ENCODE measurements at places on chromosomes 7 and 10.

- no peak for DNase-seq
Measured at GRCh38 chr7:66015440-66016130, 33.6 kb upstream of the GUSB start.

GRCh38 chr7:38476764-38477163, 154.4 kb downstream of the AMPH start:
- DNase-seq = no peak

GRCh38 chr7:105857009-105857952, 19.1 kb downstream of the ATXN7L1 start:
- DNase-seq = no peak

DNA sequence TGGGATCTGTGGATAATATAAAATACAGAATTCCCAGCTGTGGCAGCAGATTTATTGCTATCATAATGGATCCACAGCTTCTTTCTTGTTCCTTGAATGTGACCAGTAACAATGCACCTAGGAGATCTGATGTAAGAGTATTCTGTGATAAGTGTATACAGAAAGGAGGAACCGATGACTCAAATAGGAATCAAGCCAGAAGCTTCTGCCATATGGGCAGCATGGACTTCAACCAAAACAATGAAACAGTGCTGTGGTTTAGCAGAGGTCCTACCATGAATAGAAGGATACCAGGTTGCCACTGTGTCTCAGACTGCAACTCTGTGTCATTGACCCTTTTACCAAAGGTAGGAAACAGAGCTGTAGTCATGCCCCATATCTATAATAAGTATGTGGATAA, 81.8 kb downstream of the PTPRZ1 start:
- no peak for DNase-seq

DNA sequence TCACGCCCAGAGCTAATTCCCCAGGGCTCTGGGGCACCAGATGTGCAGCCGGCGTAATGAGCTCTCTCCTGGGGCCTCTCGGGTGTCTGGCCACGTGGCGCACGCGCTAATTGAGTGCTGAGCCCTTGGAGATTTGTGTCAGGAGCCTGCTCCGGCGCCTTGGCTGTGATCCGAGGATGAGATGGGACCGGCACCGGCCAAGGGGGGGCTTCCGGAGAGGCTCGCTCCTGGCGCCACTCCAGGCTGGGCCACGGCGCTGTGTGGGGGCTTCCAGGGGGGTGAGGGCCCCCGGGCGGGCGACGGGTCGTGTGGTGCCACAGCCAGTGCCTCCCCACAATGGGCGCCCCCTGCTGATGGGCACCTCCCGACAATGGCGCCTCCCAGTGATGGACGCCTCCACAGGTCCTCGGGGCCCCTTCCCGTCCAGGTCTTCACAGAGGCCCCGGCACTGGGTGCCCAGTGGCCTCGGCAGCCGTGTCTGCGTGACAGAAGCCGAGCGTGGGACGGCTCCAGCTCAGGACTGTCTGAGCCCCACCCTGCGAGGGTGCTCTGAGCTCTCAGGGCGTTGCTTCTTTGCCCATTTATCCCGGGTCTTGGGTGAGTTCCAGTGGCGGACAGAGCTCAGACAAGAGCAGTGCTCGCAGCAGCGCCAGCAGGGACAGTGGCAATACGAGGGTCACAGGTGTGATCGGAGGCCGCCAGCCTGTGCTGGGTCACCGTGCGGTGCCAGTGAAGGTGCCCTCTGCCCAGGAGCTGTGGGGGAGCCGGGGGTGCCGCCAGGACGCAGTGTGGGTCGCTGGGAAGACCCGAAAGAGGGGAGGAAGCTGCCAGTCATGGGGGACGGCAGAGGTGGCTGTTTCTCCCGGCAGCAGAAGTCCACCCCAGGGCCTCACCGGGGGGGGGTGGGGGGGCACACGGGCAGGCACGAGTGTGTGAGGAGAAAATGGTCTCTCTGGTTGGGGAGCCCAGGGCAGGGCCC, 8.2 kb upstream of the NKX6-2 start:
- no peak for DNase-seq

GRCh38 chr10:45495438-45496152, 121.6 kb downstream of the ALOX5 start:
- no peak for DNase-seq

DNA sequence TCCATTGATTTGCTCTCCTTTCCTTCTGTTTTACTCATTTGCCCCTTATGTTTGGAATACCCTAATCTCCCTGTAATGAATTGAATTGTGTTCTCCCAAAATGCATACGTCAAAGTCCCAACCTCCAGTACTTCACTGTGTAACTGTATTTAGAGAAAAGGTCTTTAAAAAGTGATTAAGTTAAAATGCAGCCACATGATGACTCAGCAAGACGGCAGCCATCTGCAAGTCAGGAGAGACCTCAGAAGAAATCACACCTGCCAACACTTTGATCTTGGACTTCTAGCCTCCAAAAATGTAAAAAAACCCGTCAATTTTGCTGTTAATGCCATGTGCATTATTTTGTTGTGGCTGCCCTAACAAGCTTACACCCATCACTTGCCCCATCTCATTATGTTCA, 85.3 kb upstream of the PCLO start:
- no peak for DNase-seq

DNA sequence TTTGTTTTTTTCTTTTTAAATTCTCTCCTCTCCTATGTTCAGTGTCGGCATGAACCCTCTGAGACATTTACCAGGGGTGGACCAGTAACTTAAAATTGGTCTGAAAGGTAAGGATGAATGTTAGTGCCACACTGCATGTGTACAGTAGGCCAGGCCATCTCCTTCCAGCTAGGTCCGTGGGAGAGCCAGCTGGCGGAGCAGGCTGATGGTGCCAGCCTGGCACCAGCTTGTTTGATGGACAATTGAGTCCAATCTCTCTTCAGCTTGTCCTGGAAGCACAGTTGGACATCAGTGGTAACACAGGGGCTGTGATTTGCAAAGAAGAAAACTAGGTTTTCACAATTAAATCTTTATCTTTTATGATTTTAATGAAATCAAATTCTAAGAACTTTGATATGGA, 136.5 kb downstream of the CNNM2 start:
- DNase-seq = no peak

DNA sequence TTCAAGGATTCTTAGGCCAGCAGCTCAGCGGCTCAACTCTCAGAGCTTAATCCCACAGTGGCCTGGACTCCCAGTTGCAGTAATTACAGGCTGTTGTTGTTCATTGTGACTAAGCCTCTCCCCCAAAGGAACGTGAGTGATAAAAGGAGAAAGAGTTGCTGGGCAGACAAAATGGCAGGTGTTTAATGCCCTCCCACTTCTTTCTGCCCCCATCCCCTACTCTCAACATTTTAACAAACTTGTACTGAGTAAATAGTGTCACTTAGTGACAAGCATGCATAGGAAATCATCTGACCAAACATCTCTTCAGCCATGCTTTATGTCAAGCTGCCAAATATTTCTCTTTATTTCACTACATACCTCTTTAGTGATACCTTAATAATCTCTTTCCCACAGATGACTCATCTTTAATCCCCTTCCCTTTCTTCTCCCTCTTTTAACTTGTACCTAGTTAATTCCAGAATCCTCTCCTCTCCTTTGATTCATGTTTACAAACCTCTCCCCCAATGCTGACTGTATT, 12.4 kb upstream of the MTERF1 start:
- no peak for DNase-seq

GRCh38 chr10:33025039-33025438, 67.0 kb upstream of the ITGB1 start:
- DNase-seq = no peak

DNA sequence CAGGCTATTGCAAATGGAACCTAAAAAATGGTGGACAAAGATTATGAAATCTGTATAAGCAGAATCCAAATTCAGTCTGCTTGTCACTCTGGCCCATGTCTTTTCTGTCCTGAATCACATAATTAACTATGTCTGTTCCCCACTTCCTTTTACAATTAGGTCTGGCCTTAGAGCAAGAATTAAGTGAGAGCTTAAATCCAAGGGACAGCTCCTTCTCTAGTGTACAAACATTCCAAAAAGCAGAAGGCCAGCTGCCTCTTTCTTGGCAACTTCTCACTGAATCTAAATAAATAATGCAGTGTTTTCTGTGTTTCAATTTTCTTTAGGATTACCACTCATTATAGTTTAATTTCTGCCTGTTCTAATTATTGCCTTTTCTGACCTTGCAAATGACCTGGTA, 39.3 kb upstream of the NEBL start:
- no peak for DNase-seq

GRCh38 chr7:30566596-30566995, 28.1 kb upstream of the GARS1 start:
- DNase-seq = no peak

DNA sequence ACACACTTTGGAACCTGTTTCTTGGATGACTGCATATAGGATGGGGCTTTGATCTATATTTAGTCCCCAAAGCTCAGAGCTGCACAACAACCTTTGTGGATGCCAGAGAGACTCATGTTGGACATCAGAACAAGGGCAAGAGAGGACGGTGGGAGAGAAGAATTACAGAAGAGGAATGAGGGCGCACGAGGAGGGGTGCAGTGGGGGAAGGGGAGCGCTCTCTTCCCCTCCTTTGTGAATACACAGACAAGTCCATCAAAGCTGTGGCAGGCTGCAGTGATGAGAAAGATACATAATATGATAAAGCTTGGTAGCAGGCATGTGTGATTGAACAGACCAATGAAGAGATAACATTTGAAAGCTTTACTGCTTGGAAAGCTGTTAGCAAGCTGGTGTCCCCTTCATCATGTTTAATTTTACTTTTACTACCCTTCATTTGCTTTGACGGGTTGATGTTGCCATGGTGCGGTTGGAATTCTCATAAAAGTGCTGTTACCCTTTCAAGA, 857.8 kb downstream of the KCNMA1 start:
- DNase-seq = no peak

DNA sequence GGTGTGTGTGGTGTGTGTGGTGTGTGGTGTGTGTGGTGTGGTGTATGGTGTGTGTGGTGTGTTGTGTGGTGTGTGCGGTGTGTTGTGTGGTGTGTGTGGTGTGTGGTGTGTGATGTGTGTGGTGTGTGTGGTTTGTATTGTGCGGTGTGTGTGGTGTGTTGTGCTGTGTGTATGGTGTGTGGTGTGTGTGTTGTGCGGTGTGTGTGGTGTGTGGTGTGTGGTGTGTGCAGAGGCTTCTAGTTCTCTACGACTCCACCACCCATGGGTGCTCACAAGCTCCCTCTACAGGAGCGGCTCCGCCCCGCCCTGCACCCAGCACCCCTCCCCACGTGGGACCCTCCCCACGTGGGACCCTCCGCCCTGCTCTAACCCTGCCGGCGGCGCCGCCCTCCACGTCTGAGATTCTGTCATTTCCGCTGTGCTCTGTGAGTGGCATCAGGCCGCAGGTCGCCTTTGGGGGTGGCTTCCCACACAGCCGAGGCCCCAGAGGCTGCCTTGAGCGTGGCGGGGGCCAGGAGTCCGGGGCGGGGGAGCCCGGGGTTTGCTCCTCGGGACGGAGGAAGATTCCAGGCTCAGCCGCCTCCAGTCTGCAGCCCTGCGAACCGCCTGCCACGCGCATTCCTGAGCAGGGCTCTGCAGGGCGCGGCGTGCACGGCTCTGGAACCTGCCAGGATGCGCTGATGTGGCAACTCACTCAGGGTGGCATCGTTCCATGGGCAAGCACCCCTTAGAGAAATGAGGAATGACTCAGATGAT, 37.0 kb upstream of the DNAJB6 start:
- DNase-seq = no peak
